Coronary artery (tissue), 2 donors: ENCODE measurements at places on chromosomes 5 and 9.

DNA sequence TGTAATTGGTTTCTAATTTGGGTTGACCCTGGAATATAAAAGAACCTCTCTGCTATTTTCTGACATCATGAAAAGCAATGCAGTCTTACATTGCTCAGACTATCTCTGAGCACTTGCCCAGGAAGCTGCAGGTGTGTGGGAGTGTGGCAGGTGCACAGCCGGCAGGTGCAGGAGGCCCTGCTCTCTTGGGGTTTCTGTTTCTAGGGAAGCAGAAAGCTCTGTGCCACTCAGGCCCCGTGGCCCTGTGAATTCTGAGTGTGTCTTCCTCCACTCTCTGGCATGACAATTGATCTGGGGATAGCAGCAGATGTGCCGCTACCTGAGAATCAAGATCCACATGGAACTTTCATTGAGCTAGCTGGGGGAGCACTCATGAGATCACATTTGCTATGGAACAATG lies 45.7 kb upstream of the IRX2 start:
- no peak for DNase-seq

GRCh38 chr5:126857472-126858410 lies 80.8 kb downstream of the LMNB1 start:
- no peak for DNase-seq

DNA sequence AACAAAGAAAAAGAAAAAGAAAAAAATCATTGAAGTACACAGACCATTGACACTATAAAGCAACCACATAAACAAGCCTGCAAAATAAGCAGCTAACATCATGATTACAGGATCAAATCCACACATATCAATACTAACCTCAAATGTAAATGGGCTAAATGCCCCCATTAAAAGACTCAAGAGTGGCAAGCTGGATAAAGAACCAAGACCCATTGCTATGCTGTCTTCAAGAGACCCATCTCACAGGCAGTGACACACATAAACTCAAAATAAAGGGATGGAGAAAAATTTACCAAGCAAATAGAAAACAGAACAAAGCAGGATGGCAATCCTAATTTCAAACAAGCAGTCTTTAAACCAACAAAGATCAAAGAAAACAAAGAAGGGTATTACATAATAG lies 15.7 kb upstream of the FBN2 start:
- no peak for DNase-seq

- no peak for DNase-seq
Measured at GRCh38 chr9:107620801-107621200, 131.2 kb upstream of the KLF4 start.

GRCh38 chr5:158200619-158201018 lies 341.7 kb upstream of the CLINT1 start:
- no peak for DNase-seq

GRCh38 chr5:157993986-157994691 lies 135.2 kb upstream of the CLINT1 start:
- DNase-seq: no peak

DNA sequence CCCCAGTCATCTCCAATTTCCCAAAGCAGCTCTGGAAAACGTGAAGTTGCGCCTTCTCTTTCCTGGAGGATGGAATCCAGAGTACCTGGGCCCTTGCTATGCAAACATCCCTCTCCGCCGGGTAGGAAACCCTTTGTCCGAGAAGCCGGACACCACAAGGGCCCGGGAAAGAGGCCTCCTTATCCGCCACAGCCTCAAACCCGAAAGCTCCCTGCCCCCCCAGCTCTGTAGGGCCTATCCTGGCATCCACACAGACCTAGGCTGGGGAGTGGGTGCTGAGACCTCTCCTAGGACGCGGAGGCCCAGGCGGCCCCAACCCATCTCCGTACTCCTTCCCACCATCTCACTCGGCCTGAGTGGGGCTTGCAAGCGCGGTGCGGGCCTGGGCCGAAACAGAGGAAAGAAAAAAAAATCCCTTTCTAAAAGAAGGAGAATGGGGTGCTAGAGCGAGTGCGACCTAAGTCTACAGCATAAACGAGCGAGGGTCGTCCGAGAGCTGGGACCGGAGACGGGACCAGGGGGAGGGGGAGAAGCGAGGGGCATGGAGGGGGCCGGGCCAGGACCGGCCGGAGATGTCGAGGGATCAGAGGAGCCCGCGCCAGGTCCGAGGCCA lies 624 bp downstream of the FBXW11 start:
- DNase-seq: no peak

GRCh38 chr5:156137071-156137869 lies 189.7 kb upstream of the SGCD start:
- no peak for DNase-seq

DNA sequence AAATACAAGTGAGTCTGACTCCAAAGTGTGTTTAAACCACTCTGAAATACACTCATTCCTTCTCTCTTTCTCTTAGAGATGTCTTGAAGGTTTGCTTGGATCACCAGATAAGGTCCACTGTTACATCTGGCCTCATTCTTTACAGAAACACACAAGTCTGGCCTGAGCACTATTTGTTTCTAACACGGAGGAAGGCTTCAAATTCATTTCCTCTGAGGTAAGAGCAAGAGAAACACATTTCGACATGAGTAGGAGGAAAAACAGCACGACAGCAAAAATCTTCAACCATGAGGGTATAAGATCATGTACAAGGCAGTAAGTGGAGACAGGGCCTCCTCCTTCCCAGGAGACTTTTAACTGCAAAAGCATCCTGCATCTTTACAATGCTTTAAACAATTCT lies 8.0 kb downstream of the SIL1 start:
- no peak for DNase-seq

- DNase-seq: no peak
Measured at GRCh38 chr5:32453916-32454315, 9.4 kb upstream of the ZFR start.

- no peak for DNase-seq
Measured at GRCh38 chr9:130239741-130240241, 25.8 kb upstream of the HMCN2 start.

GRCh38 chr9:99199938-99200539 lies 21.7 kb downstream of the ALG2 start:
- no peak for DNase-seq

DNA sequence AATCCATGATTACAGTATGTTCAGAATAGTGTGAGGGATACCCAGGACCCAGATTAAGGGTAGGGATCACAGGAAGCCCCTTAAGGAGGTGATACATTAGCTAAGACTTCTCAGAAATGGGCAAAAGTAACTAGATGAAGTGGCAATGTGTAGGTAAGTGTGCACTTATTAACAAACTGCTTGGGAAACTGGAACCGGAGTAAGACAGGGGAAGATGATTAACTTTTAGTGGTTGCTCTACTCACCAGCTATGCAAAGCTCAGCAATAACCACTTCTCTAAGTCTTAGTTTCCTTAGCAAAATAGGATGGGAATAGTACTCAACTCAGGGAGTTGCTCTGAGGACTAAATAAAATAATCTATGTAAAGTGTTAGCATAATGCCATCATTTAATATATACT lies 182.2 kb downstream of the MCTP1 start:
- no peak for DNase-seq

- DNase-seq: no peak
Measured at GRCh38 chr9:97388721-97389238, 23.1 kb upstream of the TDRD7 start.

- no peak for DNase-seq
Measured at GRCh38 chr5:11148810-11149539, 387.9 kb upstream of the DAP start.

DNA sequence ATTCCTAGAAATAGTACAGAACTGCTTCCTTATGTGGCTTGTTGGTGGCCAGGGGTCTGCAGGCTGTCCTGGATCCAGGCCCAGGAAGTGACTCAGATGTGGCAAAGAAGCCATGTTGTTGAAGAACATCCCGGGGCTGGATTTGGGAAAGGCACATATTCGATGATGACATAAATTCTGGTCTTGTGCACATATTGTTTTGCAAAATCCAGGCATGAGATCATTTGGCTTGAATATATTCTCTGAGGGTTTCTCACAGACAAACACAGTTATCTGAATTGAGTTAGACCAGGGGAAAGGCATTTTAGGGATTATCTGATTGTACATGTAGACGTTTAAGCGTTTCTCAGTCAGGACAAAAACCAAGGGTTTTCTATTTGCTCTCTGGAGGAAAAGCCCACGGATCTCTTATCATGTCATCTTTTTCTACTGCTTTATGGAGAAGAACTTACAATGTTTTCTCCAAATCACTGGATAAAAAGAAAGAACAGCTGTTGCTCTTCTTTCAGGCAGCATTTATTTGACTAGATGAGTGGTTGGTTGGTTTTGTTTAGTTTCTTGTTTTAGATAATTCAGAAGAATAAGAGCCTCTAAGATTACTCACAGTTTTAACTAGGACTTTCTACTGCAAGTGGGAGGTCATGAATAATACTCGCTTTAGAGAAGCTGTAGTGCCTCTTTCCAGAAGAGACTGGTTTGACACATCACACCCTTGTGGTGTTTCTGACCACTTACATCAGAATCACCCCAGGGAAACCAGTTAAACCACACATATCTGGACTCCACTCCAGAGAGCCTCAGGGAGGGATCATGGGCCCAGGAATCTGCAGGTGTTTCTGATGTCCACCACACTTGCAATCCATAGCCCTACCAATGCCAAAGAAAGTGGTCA lies 29.5 kb upstream of the LHFPL2 start:
- peak; percentile 82 for DNase-seq

- no peak for DNase-seq
Measured at GRCh38 chr5:73218552-73219171, 45.7 kb downstream of the TMEM174 start.

- DNase-seq: no peak
Measured at GRCh38 chr5:31413030-31413812, 118.7 kb downstream of the DROSHA start.

GRCh38 chr5:60687927-60688720 lies 11.8 kb downstream of the DEPDC1B start:
- DNase-seq: no peak

GRCh38 chr5:135667673-135668072 lies 88.9 kb upstream of the CXCL14 start:
- DNase-seq: no peak

DNA sequence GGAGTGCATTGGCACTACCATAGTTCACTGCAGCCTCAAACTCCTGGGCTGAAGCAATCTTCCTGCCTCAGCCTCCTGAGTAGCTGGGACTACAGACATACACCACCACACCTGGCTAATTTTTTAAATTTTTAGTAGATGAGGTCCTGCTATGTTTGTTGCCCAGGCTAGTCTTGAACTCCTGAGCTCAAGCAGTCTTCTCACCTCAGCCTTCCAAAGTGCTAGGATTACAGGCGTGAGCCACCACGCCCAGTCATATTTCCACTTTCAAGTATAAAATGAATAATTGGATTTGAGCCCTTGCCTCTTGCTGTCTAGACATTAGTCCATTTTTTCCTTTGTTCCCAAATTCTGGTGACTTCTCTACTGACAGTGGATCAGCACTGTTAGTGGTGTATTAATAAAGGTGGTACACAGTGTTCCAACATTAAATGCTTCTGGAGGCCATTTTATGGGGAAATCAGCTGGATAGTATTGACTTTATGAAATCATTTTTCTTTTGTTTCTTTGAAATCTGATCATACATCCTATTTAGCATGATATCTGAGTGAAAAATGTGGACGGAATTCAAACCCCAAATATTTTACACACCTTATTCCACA lies 15.9 kb downstream of the ATP6V0E1 start:
- peak; percentile 8 for DNase-seq

DNA sequence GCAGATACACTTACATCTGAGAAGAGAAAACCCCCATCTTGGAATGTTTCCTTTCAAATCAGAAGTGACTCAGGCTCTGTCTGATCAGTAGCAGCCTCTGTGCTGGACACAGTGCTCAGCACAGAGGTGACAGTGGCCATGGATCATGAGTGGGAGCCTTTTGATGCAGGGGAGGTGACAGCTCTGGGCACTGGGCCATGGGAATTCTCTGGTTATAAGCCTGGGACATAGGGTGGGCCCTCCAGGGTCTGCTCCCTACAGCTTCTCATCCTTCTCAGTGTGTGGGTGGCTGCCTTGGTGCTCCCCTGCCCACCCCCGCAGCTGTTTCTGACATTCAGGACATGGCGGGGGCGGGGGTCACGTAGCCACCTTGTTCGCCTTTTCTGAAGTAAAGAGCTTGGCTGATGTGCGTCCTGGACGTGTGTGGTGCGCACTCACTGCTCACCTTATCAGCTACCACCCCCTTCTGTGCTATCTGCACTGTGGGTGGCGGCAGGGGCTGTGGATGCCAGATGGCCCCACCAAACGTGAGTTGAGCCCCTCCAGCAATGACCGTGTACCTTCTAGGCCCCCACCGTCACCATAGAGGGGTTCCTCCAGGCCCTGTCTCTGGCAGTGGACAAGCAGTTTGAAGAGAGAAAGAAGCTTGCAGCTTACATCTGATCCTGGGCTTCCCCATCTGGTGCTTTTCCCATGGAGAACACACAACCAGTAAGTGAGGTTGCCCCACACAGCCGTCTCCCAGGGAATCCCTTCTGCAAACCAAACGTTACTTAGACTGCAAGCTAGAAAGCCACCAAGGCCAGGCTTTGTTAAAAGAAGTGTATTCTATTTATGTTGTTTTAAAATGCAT lies 24.0 kb downstream of the TRIP13 start:
- DNase-seq: no peak

DNA sequence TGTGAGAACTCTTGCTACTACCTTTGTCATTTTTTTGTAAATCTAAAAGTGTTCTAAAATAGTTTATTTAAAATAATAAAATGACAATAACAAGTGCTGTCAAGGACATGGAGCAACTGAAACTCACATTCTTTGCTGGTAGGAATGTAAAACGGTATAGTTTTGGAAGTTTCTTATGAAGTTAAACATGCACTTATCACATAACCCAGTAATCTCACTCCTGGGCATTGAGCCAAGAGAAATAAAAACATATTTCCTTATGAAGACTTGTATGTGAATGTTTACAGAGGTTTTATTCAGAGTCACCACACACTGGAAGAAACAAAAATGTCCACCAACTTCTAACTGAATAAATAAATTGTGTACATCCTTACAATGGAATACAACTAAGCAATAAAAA lies 46.0 kb upstream of the COL15A1 start:
- no peak for DNase-seq

DNA sequence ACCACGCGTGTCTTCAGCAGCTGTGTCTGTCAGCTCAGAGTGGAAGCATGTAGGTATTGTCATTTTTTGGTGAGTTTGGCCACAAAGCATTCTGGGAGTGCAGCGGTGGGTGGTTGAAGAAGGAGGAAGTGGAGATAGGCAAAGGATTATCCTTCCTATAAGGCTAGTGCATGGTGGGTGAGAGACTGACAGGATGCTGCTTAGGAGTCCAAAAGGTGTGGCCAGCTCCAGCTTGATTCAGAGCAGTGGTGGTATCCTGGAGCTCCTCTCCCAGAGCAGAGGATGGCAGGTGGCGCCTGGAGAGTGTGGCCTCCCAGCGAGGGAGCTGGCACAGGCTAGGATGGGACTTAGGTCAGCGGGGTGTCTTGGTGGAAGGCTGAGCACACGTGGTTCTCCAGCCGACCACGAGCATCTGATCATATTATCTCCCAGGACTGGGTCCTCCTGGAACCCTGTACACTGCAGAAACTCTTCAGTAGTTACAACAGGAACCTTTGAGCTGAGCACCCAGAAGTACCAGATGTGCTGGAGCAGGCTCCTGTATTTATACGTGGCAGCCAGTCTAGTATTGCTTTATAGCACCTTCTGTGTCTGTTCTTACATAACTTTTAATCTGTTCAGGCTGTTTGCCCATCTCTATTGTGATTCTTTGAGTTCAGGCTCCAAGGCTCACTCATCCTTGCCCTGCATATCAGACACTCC lies 29.6 kb downstream of the MAML1 start:
- no peak for DNase-seq

GRCh38 chr9:85528142-85528541 lies 213.6 kb downstream of the AGTPBP1 start:
- no peak for DNase-seq

GRCh38 chr9:98559561-98559960 lies 149.2 kb downstream of the GABBR2 start:
- no peak for DNase-seq
